ENCODE measurements at places on chromosomes 1 and 21.
A peak's percentile ranks its signal among the peaks of the same experiment; 100 is the strongest.

DNA sequence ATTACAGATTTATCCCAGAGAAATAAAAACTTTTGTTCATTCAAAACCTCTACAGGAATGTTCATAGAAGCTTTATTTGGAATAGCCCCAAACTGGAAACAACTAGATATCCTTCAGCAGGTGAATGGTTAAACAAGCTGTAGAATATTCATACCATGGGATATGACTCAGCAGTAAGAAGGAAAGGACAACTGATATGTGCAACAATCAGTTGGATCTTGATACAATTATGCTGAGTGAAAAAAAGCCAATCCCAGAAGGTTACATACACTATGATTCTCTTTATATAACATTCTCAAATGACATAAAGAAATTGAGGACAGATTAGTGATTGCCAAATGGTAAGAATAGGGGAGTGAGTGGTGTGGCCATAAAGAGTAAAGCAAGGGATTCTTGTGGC lies 376.7 kb downstream of the S1PR1 start:
- DNase-seq, result no peak

- DNase-seq, result no peak
Observed at GRCh38 chr1:205588636-205589035, 43.2 kb downstream of the ELK4 start.

- DNase-seq, result no peak
Observed at GRCh38 chr1:181789395-181789794, 272.1 kb downstream of the ZNF648 start.

GRCh38 chr1:204154568-204155255 lies 2.9 kb upstream of the ETNK2 start:
- DNase-seq, result no peak

- no peak for DNase-seq
Observed at GRCh38 chr1:70717211-70717610, 306.1 kb downstream of the CTH start.

DNA sequence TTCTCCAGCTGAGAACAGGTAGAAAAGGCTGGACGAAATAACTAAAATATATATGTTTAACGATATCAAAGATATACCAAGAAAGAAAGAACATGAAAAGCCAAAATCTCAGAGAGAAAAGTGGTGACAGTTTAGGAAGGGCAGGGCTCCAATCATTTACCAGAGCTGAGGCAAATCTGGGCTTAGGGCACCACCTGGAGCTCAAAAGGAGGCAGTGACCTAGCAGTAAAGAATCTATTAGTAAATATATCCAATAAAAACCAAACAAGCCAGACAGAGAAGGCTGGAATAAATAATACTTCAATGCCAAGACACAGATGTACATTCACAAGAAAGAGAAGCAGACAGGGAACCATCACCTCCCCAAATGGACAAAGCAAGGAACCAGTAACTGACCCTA lies 43.5 kb downstream of the CHIA start:
- peak; percentile 31 for DNase-seq
